ENCODE measurements at places on chromosomes 16 and 17. TPM values are rescaled to one million over a fixed set of nuclear protein-coding genes. Genes with fewer than 3 reads are reported as not detected.

The HES7 gene
- total RNA-seq = 0.41 TPM

The GPR179 gene
- total RNA-seq = 0.20 TPM

The TEDC2 gene
- 65.1 TPM for total RNA-seq

The ADGRG3 gene
- total RNA-seq = not detected

The BAIAP3 gene
- 3.4 TPM for total RNA-seq

The ST6GALNAC1 gene
- total RNA-seq = not detected

The LRRC36 gene
- not detected for total RNA-seq

The TM4SF5 gene
- total RNA-seq = not detected

The NACA2 gene
- not detected for total RNA-seq

The STAT5A gene
- 2.9 TPM for total RNA-seq

The KRTAP9-4 gene
- total RNA-seq = not detected

The RNF135 gene
- total RNA-seq = 5.9 TPM

The HS3ST3B1 gene
- 57.0 TPM for total RNA-seq

The PRSS27 gene
- 7.8 TPM for total RNA-seq

The SCNN1G gene
- not detected for total RNA-seq

The KRTAP4-3 gene
- total RNA-seq = not detected

The ALOX12 gene
- 0.16 TPM for total RNA-seq

The KRTAP2-1 gene
- total RNA-seq = not detected

The SLC5A11 gene
- total RNA-seq = not detected

The PRAC2 gene
- total RNA-seq = not detected

The CA5A gene
- not detected for total RNA-seq

The SLC6A2 gene
- total RNA-seq = not detected

The TBC1D16 gene
- 96.2 TPM for total RNA-seq

The NLE1 gene
- 35.8 TPM for total RNA-seq

The SULT1A4 gene
- 4.3 TPM for total RNA-seq

The MYCBPAP gene
- total RNA-seq = 1.7 TPM

The TP53TG3C gene
- total RNA-seq = not detected

The SRL gene
- total RNA-seq = 0.32 TPM

The MYH13 gene
- not detected for total RNA-seq

The AARSD1 gene
- total RNA-seq = 65.6 TPM

The GAN gene
- 16.1 TPM for total RNA-seq

The SGSH gene
- 31.8 TPM for total RNA-seq

The BBS2 gene
- 44.9 TPM for total RNA-seq

The CNTROB gene
- 58.3 TPM for total RNA-seq

The C1QL1 gene
- total RNA-seq = 7.1 TPM

The P2RX1 gene
- not detected for total RNA-seq

The CIITA gene
- total RNA-seq = not detected

The KCNJ16 gene
- 0.12 TPM for total RNA-seq
